ENCODE measurements at places on chromosomes 12 and 14.

- DNase-seq = no peak
Measured at GRCh38 chr14:74202113-74202512, 37.1 kb upstream of the VSX2 start.

DNA sequence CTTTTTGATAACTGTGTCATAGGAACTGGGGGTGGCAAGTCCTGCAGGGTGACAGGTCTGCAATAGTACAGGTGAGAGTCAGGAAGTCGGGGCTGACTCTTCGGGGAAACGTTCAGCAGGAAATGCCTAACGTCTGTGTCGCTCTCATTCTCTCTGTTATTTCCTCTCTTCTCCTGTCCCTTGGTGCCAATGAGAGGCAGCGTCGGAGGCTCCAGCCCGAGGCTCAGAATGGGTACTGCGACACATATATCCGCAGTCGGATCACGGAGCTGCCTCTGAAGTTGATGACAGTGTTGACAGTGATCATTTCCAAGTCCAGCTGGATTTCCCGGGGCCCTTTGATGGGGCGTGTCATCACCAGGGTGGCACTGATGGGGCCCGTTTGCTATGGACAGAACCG lies 2.7 kb upstream of the TC2N start:
- DNase-seq = no peak

GRCh38 chr12:3558854-3559253 lies 67.9 kb downstream of the PRMT8 start:
- DNase-seq = no peak

- DNase-seq = peak; percentile 36
Measured at GRCh38 chr12:11500188-11500860, 105.0 kb upstream of the PRB2 start.

DNA sequence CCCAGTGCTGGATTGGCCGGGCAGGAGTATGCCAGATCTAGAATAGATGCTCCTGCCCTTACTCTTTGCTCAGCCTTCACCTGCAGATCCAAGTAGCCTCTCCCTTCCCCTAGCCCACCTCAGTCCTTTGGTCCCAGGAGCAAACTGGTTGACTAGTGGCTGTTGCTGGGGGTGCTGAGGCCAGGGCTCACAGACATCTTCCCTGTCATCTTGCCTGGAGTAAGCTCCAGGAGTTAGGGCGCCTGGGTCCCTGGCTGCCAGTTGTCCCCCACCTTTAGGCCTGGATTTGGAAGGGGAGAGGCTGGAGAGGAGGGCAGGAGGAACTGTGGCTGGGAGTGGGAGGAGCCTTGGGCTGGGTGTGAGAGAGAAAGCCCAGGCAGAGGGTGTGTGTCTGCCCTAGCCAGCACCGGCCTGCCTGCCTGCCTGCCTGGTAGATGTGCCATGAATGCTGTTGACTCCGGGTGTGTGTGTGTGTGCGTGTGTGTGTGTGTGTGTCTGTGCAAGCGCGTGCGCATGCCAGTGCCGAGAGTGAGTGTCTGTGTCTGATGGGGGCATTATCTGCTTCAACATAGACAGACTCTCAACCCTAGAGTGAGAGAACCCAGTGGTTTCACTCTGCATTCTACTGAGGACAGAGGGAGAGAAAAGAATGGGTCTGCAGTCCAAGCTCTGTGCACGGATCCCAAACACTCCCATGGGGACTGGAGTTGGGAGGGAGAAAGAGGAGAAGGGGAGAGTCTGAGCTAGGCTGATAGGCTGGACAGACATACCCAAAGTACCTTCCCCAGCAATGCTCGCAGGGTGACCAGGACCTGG lies 845 bp upstream of the RARG start:
- no peak for DNase-seq

GRCh38 chr12:130719263-130719859 lies 3.3 kb upstream of the RIMBP2 start:
- DNase-seq = no peak

GRCh38 chr12:7870335-7870734 lies 2.4 kb downstream of the SLC2A14 start:
- no peak for DNase-seq

DNA sequence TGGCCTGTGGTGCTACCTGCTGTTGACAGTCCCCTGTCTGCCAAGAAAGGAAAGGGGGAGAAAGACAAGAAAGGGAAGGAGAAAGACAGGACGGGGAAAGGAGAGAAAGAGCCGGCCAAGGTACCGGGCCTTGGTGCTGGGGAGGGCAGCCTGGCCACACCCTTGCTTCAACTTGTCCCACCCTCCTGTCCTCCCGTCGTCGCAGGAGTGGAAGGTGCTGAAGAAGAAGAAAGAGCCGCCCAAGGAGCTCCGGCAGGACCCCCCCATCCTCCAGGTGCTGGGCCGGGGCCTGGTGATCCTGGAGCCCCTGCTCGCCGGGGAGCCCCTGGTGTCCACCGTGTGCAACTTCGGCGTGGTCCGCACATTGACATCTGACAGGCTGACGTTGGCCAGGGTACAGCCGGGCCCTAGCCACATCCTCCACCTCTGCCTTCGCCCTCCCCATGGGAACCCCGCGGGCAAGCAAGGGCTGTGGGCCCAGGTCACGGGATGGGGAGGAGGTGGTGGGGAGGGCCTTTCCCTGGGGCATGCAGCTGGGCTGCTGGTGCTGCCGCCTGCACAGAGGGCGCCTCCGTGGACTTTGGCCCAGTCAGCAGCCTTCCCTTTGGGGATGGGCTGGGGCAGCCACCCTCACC lies 2.9 kb upstream of the B3GNT4 start:
- DNase-seq = no peak

DNA sequence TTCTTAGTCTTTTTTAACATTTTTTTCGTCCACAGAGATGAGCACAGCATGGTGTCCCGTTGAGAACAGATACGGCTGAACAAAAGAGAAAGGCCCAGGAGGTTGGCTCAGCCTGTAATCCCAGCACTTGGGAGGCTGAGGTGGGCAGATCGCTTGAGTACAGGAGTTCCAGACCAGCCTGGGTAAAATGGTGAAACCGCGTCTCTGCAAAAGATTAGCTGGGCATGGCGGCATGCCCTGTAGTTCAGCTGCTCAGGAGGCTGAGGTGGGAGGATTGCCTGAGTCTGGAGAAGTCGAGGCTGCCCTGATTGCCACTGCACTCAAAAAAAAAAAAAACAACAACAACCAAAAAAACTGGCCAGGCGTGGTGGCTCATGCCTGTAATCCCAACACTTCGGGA lies 5.9 kb upstream of the EP400 start:
- no peak for DNase-seq

DNA sequence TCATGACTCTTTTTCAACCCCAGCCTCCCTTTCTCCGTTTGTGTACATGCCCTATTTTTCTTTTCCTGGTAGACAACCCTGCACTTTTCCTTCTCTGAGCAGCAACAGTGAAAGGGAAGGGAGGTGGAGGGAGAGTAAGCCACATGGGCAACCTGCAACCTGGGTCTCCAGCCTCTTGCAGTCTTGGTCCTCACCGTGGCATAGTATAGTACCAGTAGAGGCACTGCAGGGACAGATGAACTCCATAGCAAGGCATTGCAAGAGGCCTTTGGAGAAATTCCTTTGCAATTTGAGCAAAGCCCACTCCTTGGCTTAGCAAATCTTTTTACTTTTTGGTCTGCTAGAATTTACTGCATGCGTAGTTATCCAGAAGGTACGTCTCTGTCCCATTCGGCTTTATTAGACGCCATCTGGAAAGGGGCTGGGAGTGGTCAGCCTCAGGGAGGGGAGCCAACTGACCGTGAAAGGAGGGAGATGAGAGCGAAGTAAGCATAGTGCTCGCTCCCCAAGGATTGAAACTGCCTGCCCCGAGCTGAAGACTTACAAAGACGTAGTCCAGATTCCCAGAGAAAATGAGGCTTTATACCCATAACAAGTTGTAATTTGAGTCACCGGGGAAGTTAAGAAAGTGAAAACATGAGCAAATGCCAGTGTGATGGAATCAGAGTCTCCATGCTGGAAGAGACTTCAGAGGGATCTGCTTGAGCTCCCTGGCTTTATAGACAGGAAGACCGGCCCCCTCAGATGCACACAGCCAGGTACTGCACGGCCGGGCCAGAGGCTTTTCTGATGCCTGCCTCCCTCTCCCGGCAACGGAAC lies 332.0 kb downstream of the CACNA1C start:
- DNase-seq = no peak

GRCh38 chr14:50649691-50650090 lies 18.4 kb downstream of the SAV1 start:
- DNase-seq = no peak

DNA sequence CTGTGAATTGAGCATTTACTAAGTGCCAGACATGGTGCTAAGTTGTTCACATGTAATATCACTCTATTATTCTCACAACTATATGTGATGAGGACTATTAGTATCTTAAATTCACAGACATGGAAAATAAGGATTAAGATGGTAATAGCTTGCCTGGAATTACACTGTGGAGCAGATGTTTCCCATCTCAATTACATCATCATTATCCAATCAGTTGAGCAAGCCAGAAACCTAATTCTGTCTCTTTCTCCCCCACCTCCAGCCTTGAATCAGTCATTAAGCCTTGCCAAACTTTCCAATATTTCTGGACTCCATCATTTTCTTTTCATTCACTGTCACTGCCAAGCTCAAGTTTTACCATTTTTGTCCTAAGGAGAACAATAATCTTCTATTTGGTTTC lies 287.8 kb upstream of the KITLG start:
- DNase-seq = no peak

GRCh38 chr14:96136371-96137005 lies 68.2 kb upstream of the BDKRB2 start:
- no peak for DNase-seq

DNA sequence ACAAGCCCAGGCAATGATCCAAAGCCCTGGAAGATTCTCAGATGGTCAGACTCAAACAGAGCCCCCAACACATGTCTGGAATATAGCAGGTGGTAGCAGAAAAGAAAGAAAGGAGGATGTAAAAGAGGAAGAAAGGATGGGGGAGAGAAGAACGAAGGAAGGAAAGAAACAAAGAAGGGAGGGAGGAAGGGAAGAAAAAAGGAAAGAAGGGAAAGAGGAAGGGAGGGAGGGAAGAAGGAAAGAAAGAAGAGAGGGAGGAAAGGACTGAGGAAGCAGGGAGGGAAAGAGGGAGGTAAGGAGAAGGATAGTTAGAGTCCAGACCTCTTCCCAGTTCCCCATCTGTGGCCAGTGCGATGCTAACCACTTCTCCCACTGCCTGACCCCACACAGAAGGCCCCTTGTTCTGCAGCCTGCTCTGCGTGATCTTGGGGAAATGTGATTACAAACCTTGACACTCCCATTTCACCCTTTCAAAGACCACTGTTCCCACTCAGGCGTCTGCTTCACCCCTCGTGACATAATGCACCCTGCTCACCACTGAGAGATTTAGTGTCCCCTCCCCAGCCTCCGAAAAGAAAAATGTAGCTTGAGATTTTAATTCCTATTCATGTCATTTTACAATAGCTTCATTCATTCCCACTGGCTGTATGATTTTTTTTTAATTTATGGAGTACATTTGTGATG lies 357.9 kb downstream of the BCL11B start:
- no peak for DNase-seq

DNA sequence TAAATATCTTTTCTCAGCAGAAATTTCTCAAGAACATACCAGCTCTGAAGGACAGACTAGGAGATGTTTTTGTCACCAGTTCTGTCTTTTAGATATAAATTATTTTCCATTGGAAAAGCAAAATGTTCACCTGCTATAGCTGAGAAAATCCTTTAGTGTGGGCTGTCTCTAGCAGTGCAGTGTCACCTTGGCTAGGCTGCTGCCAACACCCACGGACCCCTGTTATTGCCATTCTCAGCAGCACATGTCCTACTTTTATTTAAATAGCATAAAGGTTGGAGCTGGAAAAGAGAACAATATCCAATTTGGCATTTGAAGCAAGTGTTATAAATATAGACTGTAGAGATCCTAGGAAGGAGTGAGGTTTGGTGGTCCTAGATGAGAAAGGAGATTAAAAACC lies 156.4 kb downstream of the TPH2 start:
- DNase-seq = no peak
